ENCODE measurements at places on chromosomes 16 and 17.

- peaks cover 6% of the 10 kb centered on the region for H3K27me3 ChIP-seq
- H3K4me1 ChIP-seq: peaks cover 18% of the 10 kb centered on the region
- DNase-seq: no peak
- H3K36me3 ChIP-seq: no peaks in the 10 kb centered on the region
These were observed 722 bp upstream of the TIMP2 start for GRCh38 chr17:78925662-78926555.

GRCh38 chr17:19551165-19551564 lies 17.5 kb downstream of the SLC47A1 start:
- no peaks in the 10 kb centered on the region for H3K27me3 ChIP-seq
- no peak overlapping the region for H3K27ac ChIP-seq
- no peak overlapping the region for H3K4me3 ChIP-seq
- no peak for DNase-seq

- no peak overlapping the region for H3K4me3 ChIP-seq
- H3K4me1 ChIP-seq: no peaks in the 10 kb centered on the region
- H3K36me3 ChIP-seq: peaks cover 6% of the 10 kb centered on the region
- H3K27me3 ChIP-seq: no peaks in the 10 kb centered on the region
These were observed 132.4 kb downstream of the PRKCB start for GRCh38 chr16:23968176-23968575.

GRCh38 chr17:56350592-56350991 lies 197.3 kb downstream of the ANKFN1 start:
- no peak for DNase-seq
- H3K27me3 ChIP-seq: peaks cover 3% of the 10 kb centered on the region
- no peaks in the 10 kb centered on the region for H3K36me3 ChIP-seq
- no peak overlapping the region for H3K27ac ChIP-seq
- H3K4me3 ChIP-seq: no peak overlapping the region

GRCh38 chr16:74942566-74942965 lies 42.4 kb downstream of the WDR59 start:
- DNase-seq: no peak
- peaks cover 43% of the 10 kb centered on the region for H3K36me3 ChIP-seq
- H3K27ac ChIP-seq: no peak overlapping the region
- no peaks in the 10 kb centered on the region for H3K4me1 ChIP-seq
- no peaks in the 10 kb centered on the region for H3K27me3 ChIP-seq
- no peak overlapping the region for H3K4me3 ChIP-seq

GRCh38 chr16:58329135-58329534 lies 34.3 kb upstream of the PRSS54 start:
- DNase-seq: no peak
- H3K27me3 ChIP-seq: no peaks in the 10 kb centered on the region
- no peaks in the 10 kb centered on the region for H3K36me3 ChIP-seq
- no peaks in the 10 kb centered on the region for H3K4me1 ChIP-seq

- H3K4me3 ChIP-seq: no peak overlapping the region
- DNase-seq: no peak
- H3K4me1 ChIP-seq: no peaks in the 10 kb centered on the region
- no peak overlapping the region for H3K27ac ChIP-seq
These were observed 51.3 kb downstream of the TNFRSF13B start for GRCh38 chr17:16920628-16921020.

- no peaks in the 10 kb centered on the region for H3K4me1 ChIP-seq
- no peak for DNase-seq
- no peak overlapping the region for H3K27ac ChIP-seq
- no peak overlapping the region for H3K4me3 ChIP-seq
- H3K27me3 ChIP-seq: no peaks in the 10 kb centered on the region
These were observed 160.0 kb downstream of the MAP2K6 start for GRCh38 chr17:69574257-69575197.

- DNase-seq: no peak
- H3K36me3 ChIP-seq: no peaks in the 10 kb centered on the region
- H3K4me3 ChIP-seq: no peak overlapping the region
- no peak overlapping the region for H3K27ac ChIP-seq
These were observed 346.2 kb downstream of the FOXL1 start for GRCh38 chr16:86924537-86924936.

DNA sequence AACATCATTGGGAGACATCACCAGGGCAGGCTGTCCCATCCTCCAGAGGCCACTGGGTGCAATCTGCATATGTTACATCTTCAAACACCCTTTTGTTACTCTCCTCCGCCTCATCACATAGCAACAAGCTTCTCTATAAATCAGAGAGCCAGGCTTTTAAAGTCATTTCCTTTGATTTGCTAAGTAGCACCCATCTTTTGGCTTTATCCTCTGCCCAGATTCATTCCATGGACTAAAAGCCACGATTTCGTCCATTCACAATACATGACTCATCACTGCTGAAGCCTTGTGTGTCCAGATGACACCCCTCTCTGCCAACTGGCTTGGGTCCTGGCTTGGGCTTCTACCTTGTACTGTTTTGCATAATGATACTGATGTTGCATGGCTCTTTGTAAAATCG lies 2.0 kb upstream of the KRT38 start:
- H3K4me3 ChIP-seq: no peak overlapping the region
- H3K27me3 ChIP-seq: no peaks in the 10 kb centered on the region
- DNase-seq: no peak

GRCh38 chr17:36728030-36728991 lies 126.9 kb downstream of the MRM1 start:
- H3K27me3 ChIP-seq: no peaks in the 10 kb centered on the region
- peaks cover 32% of the 10 kb centered on the region for H3K4me1 ChIP-seq
- H3K27ac ChIP-seq: no peak overlapping the region
- DNase-seq: no peak
- H3K4me3 ChIP-seq: peak overlapping the region; percentile 17
- H3K36me3 ChIP-seq: no peaks in the 10 kb centered on the region

- no peak within 1 kb of the TSS for H3K4me3 ChIP-seq
- no peak for DNase-seq
- H3K4me1 ChIP-seq: peaks cover 11% of the 10 kb centered on the region
- peaks cover 40% of the 10 kb centered on the region for H3K36me3 ChIP-seq
- no peak within 1 kb of the TSS for H3K27ac ChIP-seq
- H3K27me3 ChIP-seq: peaks cover 7% of the 10 kb centered on the region
These were observed at the start of gene DNASE1L2 for GRCh38 chr16:2236337-2237101. Gene DNASE1L2 (plus strand): TSS chr16:2236444. CDS start chr16:2236817, 373 bp downstream.

- H3K36me3 ChIP-seq: no peaks in the 10 kb centered on the region
- DNase-seq: no peak
- H3K4me1 ChIP-seq: no peaks in the 10 kb centered on the region
These were observed 4.8 kb downstream of the GAS7 start for GRCh38 chr17:10193632-10194031.

GRCh38 chr17:68456339-68457167 lies 743 bp downstream of the WIPI1 start:
- H3K4me1 ChIP-seq: peaks cover 29% of the 10 kb centered on the region
- H3K27ac ChIP-seq: peak overlapping the region; percentile 61
- peak overlapping the region; percentile 75 for H3K4me3 ChIP-seq
- no peaks in the 10 kb centered on the region for H3K27me3 ChIP-seq
- no peaks in the 10 kb centered on the region for H3K36me3 ChIP-seq

DNA sequence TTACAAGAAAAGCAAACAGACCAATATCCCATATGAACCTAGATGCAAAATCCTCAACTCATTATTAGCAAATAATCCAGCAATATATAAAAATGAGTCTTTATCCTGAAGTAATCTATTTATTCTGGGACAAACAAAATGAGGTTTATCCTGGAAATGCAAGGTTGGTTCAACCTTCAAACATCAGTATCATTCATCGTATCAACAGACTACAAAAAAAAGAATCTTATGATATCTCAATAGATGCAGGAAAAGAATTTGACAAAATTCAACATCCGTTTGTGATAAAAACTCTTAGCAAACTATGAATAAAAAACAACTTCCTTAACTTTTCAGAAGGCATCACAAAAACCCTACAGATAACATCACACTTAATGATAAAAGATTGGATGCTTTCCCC lies 18.4 kb upstream of the BAIAP2 start:
- H3K4me1 ChIP-seq: peaks cover 18% of the 10 kb centered on the region
- no peaks in the 10 kb centered on the region for H3K27me3 ChIP-seq
- H3K4me3 ChIP-seq: no peak overlapping the region
- H3K36me3 ChIP-seq: no peaks in the 10 kb centered on the region
- DNase-seq: no peak
- H3K27ac ChIP-seq: no peak overlapping the region

DNA sequence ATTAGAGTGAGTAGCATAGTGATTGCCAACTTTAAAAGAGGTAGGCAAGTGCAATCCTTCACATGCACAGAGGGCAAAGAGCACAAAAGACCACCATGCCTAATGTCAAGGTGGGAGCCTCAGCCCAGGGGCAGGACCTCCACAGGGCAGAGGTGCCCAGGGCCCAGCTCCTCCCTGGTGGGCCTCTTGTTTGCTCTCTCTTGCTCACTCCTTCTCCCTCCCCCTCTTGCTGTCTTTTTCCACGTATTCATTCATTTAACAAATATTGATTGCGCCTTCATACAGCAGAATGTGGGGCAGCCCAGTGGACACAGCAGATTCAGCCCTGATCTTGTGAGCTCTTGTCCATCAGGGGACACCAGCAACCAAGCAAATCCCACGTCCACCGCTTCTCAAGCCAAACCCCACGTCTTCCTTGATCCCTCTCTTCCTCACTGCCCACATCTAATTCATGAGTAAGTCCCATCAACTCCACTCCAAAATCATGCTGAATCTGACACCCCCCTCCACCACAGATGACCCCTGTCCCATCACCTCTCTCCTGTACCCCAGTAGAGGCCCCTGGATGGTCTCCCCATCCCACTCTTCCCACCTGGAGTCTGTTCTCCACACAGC lies 44.1 kb upstream of the RPL38 start:
- DNase-seq: no peak
- H3K4me1 ChIP-seq: no peaks in the 10 kb centered on the region
- H3K27ac ChIP-seq: no peak overlapping the region
- peaks cover under 1% of the 10 kb centered on the region for H3K27me3 ChIP-seq

DNA sequence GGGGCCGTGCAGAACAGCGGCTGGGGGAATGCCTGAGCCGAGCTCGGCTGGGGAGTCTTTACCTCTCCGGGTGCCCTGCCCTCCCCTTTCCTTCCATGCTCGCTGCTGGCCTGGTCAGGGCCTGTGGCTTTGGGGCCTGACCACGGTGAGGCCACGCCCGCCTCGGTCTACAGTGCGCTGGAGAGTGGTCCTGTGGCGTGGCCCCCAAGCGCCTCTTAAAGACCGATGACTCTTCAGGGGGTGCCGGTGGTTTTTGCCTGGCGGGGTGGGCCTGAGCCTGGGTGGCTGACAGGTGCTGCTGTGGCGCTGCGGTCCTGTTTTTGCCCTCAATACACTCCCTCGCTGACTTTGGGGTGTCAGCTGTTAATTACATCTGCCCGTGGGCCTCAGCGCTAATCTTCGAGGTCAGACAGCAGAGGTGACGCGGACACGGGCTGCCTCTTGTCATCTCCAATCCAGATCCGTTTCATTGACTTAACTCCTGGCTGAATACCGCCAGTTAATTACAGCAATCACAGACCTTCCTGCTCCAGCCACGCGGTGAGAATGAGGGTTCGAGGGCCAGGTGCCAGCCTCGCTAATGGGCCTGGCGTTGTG lies 29.7 kb downstream of the GSE1 start:
- no peak overlapping the region for H3K4me3 ChIP-seq
- H3K36me3 ChIP-seq: no peaks in the 10 kb centered on the region
- H3K27ac ChIP-seq: no peak overlapping the region
- no peak for DNase-seq
- H3K4me1 ChIP-seq: peaks cover 4% of the 10 kb centered on the region
- no peaks in the 10 kb centered on the region for H3K27me3 ChIP-seq

GRCh38 chr16:8571061-8571596 lies 19.2 kb downstream of the TMEM114 start:
- H3K4me3 ChIP-seq: no peak overlapping the region
- no peaks in the 10 kb centered on the region for H3K36me3 ChIP-seq
- no peaks in the 10 kb centered on the region for H3K27me3 ChIP-seq
- no peaks in the 10 kb centered on the region for H3K4me1 ChIP-seq
- H3K27ac ChIP-seq: no peak overlapping the region

DNA sequence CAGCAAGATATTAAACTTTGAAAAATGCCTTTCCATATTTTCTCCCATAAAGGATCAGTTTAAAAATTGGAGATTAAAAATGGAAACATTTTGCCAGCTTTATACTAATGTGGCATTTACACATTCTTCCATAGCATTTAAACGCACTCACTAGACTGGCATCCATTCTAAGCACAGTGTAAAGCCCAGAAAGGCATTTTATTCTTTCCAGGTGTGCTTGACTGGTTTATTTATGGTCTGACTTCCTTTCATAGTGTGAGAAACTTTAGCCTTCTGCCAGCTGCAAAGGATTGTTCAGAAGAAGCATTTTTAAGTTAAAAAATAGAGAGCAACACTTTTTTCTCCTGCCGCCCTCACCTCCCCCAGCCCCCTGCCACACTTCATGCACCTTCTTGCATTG lies 271.7 kb upstream of the PSMD7 start:
- no peaks in the 10 kb centered on the region for H3K4me1 ChIP-seq
- DNase-seq: no peak
- no peaks in the 10 kb centered on the region for H3K27me3 ChIP-seq
- no peaks in the 10 kb centered on the region for H3K36me3 ChIP-seq

- H3K36me3 ChIP-seq: no peaks in the 10 kb centered on the region
- H3K27me3 ChIP-seq: no peaks in the 10 kb centered on the region
- H3K4me1 ChIP-seq: peaks cover 3% of the 10 kb centered on the region
These were observed 570 bp upstream of the CFDP1 start for GRCh38 chr16:75433732-75434413.

GRCh38 chr17:43931062-43931571 lies 11.2 kb downstream of the PPY start:
- no peak overlapping the region for H3K27ac ChIP-seq
- no peak overlapping the region for H3K4me3 ChIP-seq
- H3K27me3 ChIP-seq: no peaks in the 10 kb centered on the region
- H3K36me3 ChIP-seq: no peaks in the 10 kb centered on the region
- peaks cover 17% of the 10 kb centered on the region for H3K4me1 ChIP-seq

All from effector memory CD4-positive, alpha-beta T cell (primary cell).